ENCODE measurements at places on chromosomes 13 and 19.

- DNase-seq = no peak
Observed at GRCh38 chr13:79492313-79492798, 11.4 kb downstream of the NDFIP2 start.

DNA sequence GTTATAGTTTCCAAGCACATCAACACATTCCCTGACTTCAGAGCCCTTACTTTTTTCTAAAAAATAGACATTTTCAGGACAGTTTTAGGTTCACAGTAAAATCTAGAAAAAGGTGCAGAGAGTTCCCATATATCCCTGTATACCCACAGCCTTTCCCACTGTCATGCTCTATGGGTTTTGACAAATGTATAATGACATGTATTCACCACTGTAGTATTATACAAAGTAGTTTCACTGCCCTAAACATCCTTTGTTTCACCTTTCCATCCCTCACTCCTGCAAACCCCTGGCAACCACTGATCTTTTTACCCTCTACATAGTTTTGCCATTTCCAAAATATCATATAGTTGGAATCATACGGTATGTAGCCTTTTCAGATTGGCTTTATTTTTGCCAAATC is 15.6 kb downstream of the NAA16 start:
- DNase-seq = no peak

- no peak for DNase-seq
Observed at GRCh38 chr13:38002606-38003005, 133.0 kb upstream of the TRPC4 start.

- no peak for DNase-seq
Observed at GRCh38 chr19:32233091-32233490, 112.3 kb upstream of the ZNF507 start.

DNA sequence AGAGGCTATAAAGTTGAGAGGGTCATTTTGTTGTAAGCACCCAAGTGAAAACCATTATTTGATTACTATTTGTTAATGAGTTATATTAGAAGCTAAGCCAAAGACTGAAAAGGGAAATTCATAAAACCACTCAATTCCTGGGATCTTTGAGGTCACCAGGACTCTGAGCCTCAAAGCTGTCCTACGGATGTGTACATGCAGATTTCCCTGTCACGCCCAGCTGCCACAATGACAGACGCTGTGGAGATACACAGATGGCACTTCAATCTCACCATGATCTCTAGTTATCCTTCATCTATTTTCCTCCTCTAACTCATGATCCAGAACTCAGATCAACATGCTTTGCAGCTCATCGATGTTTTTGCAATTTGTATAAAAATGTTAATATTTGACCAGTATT is 403.5 kb upstream of the MIR17HG start:
- no peak for DNase-seq

- no peak for DNase-seq
Observed at GRCh38 chr13:36769126-36769525, 49.9 kb upstream of the RFXAP start.

DNA sequence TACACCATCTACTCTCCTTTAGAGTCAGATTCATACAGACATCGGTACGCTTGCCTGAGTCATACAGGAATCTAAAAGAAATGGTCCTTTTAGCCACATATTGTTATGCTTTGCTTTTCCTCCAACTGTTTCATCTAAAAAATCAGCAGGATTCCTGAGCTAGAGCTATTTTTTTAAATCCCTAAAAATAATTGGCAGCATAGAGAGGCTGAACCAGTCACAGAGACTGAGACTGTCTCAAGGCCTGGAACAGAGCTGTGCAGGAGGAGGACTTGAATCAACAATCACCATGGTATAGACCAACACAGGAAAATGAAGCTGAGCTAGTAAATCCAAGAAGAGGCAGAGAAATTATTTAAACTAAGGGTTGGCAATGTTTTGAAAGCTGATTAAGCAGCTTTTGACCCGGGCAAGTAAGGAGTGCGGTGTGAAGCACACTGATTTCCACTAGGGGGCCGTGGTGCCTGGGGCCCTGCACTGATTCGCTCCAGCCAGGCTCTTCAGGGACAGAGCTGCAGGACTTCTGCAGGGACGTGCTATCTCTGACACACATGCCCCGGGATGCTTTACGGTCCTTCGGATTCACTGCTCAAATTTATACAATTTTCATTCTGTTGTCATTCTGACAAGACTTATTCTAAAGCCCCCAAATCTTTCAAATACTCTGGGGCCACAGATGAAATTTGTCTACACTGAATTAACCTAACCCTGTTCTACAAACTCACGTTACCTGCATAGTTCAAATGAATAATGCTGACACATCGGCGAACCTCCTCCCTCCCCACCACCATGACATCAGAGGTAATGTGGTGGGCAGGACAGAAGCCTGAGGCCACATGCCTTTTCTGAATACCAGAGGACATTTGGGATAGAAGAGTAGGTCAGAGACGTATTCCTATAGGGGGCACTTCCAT is 87.6 kb upstream of the SLC15A1 start:
- DNase-seq = no peak

- DNase-seq = no peak
Observed at GRCh38 chr19:2385053-2385721, 25.1 kb downstream of the TMPRSS9 start.

DNA sequence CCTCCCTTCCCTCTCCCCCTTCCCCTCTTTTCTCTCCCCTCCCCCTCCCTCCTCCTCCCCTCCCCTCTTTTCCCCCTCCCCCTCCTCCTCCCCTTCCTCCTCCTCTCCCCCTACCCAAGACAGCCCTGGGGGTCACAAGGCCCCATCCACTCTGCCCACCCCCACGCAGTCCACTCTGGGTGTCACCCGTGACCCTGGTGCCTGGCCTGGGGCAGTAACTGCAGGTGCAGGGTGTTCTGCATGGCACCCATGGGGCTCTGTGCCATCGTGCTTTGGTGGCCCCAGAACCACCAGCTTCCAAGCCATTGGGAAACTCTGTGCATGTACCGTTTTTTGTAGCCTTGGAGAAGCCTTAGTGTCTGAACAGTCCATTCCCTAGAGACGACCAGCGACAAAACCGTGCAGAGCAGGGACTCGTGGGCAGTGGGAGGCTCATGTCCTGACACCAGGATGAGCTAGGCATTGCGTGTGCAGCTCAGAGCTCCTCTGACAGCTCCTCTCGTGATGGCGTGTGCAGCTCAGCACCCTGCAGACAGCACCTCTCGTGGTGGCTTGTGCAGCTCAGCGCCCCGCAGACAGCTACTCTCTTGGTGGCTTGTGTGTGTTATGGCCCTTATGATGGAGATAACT is 43.7 kb upstream of the F7 start:
- no peak for DNase-seq

- no peak for DNase-seq
Observed at GRCh38 chr19:42232435-42232834, 10.0 kb downstream of the GSK3A start.

DNA sequence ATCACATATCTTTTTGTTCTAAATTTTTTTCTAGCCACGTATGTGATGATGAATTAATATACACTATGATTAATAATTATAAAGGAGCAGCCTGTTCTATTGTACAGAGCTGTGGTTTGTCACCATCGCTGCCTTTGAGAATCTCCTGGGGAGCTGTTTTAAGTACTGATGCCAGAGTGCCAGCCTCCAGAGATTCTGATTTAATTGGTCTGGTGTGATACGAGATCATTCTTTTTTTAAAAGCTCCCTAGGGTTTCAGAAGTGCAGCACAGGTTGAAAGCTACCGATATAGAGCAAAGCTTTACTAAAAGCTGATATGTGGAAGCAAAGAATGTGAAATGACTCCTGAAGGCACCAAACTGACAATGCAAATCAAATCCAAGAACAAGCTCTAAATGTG is 314.7 kb downstream of the ITGBL1 start:
- no peak for DNase-seq

DNA sequence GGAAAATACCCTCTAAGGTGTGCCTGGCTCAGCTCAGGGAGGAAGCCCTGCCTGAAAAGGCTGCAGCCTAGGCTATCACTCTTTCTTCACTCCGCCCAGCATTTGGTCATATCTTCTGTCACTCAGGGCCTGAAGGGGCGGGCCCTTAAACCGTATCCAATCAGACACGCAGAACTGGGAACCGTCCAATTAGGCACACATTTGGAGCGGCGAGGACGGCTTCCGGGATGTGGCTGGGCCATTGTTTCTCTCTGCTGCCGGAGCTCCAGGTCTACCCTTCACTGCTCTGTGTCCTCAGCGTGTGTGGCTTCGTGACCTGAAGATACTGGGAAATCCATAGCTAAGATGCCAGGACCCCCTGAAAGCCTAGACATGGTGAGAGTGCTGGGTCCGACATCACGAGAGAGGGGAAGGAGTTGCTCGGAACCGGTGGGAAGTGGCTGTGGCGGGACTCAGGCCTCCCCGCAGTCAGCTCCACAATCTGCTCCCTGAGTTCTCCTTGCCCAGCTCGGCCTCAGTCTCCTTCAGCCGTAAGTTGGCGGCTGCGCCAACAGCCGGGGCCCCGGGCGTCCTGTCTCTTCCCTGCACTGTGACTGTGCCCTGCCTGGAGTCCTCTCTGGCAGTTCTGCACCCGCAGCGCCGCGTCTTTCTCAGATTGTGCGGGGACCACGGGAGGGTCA is at the start of gene ZNF493:
Gene ZNF493, plus strand, starts transcription at position 241 of the 680 bp plus-strand sequence. Its CDS starts 105 bp downstream, at position 346.
- DNase-seq = peak; percentile 85

GRCh38 chr13:41284512-41285288 is 21.3 kb upstream of the MTRF1 start:
- no peak for DNase-seq

DNA sequence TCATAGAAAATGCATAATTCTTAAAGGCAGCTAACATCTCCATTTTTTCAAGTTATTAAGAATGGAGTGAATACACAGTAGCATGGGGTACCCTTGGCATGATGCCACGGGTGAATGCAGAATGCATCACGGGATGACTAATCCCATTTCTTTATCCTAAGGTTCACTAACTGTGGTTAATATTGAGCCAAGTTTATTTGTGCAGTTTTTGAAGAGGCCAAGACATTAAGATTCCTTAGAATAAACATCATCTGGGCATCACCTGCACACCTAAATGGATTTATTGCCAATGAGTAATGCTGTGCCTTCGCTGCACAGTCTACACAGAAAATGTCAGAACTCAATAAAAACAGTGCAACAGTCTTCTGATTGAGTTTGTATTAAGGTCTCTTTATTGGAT is 333.1 kb downstream of the GPC6 start:
- no peak for DNase-seq

GRCh38 chr13:26629260-26629825 is 71.9 kb downstream of the WASF3 start:
- DNase-seq = no peak

GRCh38 chr13:59673286-59673685 is 490.4 kb downstream of the DIAPH3 start:
- DNase-seq = no peak

DNA sequence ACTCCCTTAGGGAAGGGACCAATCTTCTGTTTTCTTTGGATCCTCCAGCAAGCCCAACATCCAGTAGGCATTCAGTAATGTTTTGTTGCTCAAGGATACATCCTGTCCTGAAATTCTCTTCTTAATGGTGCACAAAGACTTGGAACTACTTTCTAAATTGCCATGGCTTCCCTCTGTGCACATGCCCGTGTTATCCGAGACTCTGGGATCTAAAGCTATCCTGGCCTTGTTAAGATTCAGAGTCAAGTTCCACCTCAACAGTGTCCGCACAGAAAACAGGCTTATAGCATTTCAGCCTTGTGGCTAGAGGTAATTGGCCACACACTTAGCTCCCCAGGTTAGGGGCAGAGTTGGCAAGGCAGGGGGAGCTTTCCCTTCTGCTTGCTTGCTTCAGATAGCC is 71.8 kb downstream of the CBY2 start:
- DNase-seq = no peak

- DNase-seq = no peak
Observed at GRCh38 chr13:29522044-29522685, 73.3 kb downstream of the SLC7A1 start.

DNA sequence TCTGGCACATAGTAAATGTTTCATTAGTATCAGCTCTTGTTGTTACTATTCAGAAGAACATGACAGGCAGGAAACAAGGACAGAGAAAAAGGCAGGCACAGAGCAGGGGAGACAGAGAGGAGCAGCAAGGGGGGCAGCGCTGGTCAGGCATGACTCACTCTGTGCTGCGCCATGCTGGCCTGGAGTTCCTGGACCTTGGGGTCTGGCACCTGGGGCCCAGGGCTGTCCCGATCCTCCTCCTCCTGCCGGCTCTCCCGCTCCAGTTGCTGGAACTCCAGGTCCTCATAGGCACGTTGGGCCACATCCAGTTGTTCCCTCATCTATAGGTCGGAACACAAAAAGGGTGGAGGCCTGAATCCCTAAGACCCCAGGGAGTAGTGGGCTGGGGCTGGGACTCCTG is 7.6 kb downstream of the PHLDB3 start:
- DNase-seq = no peak

- DNase-seq = no peak
Observed at GRCh38 chr13:49953560-49953959, 17.4 kb upstream of the SPRYD7 start.

DNA sequence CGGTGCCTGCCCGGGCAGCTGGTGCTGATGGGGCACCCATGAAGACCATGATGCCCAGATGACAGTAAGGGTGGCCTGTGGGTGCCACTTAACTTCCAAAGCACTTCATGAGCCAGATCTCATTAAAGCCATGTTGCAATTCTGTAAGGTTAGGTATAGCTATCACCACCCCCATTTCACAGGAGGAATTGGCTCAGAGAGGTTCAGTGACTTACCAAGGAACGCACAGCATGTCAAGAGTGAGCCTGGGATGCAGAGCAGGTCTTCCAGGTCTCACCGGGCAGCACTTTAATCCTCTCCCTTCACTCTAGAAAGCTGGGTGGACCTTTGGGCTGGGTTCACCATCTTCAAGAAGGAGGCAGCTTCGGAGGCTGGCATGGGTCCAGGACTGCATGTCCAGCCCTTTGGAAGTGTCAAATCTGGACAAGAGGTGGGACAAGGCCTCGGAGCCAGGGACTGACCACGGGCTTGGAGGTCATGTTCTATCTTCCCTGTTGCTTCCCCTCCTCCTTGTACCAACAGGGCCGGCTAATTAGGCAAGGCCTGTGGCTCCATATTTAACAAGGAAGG is 189.8 kb downstream of the URI1 start:
- no peak for DNase-seq

GRCh38 chr19:39372047-39372802 is 18.7 kb downstream of the PAF1 start:
- no peak for DNase-seq

DNA sequence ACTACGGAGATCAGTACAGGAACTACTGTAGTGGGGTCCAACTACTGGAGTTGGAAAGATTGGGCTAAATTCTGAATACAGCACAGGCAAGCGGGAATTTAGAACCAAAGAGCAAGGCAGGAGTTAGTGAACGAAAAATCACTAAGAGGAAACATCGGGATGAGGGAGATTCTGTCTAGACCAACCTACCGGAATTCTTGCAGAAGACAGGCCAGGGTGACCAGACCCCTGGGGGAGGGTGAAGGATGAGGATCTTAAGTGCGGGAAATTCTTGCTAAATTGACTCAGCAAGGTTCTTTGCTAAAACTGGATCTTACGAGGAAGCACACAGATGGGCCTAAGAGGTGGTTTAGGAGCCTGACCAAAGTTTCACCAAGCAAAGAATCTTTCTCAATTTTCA is 13.2 kb upstream of the PSPC1 start:
- no peak for DNase-seq

DNA sequence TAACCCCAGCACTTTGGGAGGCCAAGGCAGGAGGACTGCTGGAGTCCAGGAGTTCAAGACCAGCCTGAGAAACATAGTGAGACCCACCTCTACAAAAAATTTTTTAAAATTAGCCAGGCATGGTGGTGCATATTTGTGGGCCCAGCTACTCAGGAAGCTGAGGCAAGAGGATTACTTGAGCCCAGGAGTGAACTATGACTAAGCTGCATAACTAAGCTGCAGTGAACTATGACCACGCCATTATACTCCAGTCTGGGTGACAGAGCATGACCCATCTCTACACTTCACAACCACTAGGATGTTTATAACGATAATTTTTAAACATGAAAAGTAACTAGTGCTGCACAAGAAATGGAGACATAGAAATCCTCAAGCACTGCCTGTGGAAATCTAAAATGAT is 352.7 kb upstream of the SGCG start:
- DNase-seq = no peak
